ENCODE measurements at places on chromosomes 12 and 14.

GRCh38 chr14:90750191-90750590, 66.0 kb downstream of the TTC7B start:
- no peak for DNase-seq

GRCh38 chr12:98951406-98951805, 306.3 kb downstream of the APAF1 start:
- DNase-seq, result no peak

GRCh38 chr12:110536834-110537604, 34.9 kb downstream of the RAD9B start:
- no peak for DNase-seq

- no peak for DNase-seq
Observed at GRCh38 chr12:12990700-12991468, 9.2 kb downstream of the HEBP1 start.

GRCh38 chr12:68102731-68103130, 56.8 kb downstream of the IFNG start:
- no peak for DNase-seq
